ENCODE measurements at places on chromosomes 16 and 17.

DNA sequence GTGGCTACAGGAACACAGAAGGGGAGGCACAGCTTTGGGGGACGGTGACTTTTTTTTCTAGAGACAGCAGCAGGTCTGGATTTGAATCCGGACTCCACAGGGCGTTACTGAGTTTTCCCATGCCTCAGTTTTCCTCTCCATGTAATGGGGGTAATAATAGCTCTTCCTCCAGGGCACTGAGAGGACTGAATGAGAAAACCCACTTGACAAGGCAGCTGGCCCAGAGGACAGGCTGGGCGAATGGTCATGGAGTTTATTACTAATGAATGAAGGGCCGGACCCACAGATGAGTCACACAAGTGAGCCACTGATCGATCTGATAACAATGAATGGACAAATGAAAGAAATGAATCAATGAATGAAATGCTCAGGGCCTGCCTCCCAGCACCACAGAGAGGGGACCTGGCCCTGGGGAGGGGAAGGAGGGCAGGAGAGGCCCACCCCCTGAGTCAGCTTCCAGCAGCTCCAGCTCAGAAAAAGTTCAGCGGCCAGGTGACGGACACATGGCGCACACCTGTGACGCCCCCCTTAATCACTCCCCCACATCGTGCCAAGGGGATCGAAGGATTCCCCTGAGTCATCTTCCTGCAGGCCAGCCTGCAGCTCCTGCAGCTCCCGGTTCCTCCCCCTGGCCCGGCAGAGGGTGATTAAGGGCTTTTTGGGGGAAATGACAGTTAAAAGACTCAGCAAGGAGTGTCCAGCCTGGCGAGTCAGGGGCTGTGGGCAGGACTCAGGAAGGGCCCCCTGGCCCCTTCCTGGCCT lies 54.3 kb downstream of the SOCS1 start:
- DNase-seq: no peak

DNA sequence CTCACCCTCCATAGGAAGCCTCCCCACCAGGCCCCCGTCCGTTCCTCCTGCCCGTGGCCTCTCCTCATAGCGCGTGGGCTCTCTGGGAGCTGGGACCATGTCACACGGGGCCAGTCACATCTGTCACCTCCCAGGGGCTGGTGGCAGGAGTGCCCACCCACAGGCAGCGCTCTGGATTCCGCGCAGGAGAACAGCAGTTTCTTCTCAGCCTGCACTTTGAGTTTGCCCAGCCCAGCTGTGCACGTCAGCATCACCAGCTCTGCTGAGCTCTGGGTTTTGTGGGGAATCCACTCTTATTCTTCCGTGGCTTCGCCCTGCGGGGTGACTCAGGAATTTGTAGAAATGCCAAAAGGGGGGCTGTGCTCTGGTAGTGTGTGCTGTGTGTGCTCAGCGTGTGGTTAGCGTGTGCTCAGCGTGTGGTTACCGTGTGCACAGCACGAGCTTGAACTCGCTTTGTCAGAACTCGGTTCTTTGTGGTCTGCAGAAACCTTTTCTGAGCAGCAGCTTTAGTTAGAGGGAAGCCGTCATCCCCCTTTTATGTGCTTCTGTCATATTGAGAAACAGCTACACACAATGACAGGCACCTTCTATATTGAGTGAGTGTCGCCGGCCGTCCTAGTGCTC lies 3.2 kb downstream of the ACSF3 start:
- DNase-seq: no peak

GRCh38 chr16:28543072-28543471 lies 4.3 kb upstream of the NUPR1 start:
- DNase-seq: no peak

DNA sequence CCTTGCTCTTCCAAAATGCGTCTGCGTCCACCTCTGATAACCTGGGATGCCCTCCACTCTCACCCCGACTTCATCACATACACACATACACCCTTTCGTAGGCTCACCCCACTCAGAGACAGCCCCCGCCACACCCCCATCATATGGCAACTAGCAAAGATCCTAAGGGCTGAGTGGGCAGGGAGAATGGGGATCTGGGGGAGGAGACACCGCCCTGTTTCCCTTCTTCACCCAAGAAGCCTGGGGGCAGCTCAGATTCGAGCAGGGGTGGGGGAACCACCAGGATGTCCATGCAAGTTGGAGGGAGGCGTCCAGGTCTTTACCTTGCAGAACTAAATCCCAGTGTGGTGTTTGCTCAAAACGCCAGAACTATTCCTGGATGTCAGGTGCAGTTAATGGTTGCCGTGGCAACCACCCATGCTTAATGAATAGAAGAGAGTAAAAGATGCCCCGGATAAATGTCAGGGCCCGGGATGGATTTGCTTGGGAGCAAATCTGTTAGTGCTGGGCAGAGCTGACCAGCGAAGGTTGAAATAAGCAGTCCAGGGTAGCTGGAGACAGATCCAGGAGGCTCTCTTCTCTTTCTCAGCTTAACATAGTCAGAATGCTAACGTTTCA lies 72.8 kb downstream of the CACNG3 start:
- no peak for DNase-seq

- DNase-seq: no peak
These were observed 246.7 kb downstream of the IRF8 start for GRCh38 chr16:86145669-86146068.

- DNase-seq: peak; percentile 20
These were observed 6.7 kb downstream of the NUPR1 start for GRCh38 chr16:28531777-28532744.

All from NCI-H510A treated with DMSO at 0.1 percent for 48 hours (cell line).